IMR-90 (cell line): ENCODE measurements at places on chromosomes 13 and 19.
A peak's percentile ranks its signal among the peaks of the same experiment; 100 is the strongest.

GRCh38 chr13:95505986-95506385 lies 46.5 kb upstream of the CLDN10 start:
- DNase-seq: no peak

- no peak for DNase-seq
Measured at GRCh38 chr19:28386066-28386465, 826.9 kb downstream of the UQCRFS1 start.

DNA sequence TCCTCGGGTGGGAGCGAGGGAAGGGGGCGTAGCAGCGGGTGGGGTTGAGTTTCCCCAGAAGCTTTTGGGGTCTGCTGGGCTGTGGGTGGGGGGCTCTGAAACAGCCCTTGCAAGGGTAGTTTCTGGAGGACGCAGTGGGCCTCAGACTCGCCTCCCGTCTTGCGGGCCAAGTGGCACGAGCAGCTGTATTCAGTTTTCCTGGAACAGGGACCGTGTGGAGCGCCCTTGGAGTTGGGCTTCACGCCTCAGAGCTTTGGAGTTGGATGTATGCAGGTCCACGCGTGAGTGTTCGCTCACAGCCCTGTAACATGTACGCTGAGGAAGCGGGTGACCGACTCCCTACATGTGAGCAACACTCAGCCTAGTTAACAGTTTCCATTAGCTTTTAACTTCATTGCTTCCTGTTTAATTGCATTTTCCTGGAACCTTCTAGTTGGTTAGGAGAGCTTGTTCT lies 603 bp downstream of the TM9SF2 start:
- peak; percentile 31 for DNase-seq

GRCh38 chr13:61252213-61252612 lies 163.4 kb downstream of the PCDH20 start:
- no peak for DNase-seq

- DNase-seq: no peak
Measured at GRCh38 chr13:28301839-28302238, 163.5 kb downstream of the PAN3 start.

DNA sequence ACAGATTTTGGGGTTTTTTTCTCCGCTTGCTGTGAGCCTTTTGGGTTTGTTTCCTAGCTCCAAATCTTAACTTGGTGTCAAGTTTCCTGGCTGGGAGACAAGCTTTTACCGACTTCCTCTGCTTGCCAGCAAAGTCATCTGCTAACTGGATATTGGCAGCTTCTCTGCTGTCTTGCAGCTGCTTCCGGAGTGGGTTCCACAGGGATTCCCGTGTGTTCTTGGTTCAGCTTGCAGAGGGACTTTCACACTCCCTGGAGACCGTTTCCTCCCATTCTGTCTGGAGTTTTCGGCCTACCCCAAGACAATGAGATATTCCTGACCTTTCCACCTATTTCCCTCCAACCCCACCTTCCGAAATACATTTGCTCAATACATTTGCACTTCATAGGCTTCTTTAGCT lies 2.2 kb upstream of the COLGALT1 start:
- DNase-seq: peak; percentile 95

DNA sequence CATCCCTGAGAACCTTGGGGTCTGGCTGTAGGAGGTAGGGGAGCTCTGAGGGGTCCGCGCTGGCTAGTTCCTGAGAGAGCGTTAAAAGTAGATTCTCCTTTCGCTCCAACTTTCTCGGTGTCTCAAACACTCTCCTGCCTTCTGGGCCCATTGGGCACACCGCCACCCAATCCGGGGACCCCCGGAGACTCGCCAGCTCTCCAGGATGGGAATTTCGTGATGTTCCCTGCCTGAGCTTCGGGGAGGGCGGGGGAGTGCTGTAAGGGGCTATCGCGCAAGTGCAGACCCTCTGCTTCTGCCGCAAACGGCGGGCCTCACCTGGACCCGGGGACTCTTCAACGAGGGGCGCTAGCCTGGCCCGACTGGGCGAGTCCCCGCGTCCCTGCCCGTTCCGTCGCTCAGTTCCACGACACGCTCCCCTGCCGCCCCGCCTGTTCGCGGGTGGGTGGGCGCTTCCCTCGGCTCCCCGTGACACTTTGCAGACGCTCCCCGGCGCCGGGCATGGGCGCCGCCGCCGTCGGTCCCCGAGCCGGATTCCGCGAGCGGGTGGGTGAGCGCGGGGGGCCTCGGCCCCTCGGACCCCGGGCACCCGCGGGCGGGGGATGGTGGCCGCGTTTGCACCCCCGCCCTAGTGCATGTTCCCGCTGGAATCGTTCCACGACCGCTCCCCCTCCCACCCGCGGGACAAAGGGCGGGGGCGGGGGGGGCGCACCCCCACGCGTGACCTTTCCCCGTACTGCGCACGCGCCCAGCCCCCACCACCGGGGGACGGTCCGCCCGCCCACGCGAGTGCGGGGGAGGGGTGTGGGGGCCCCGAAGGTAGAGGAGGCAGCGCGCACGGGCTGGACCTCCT lies at the start of gene CCDC106:
Gene CCDC106, plus strand, starts transcription at position 481 of the 853 bp plus-strand sequence. CDS start 835 bp downstream, outside the sequence.
- DNase-seq: peak; percentile 68
